Fibroblast of the conjunctiva (primary cell): ENCODE measurements at places on chromosomes 6 and 20.

- DNase-seq: no peak
Measured at GRCh38 chr20:48676795-48677460, 150.9 kb downstream of the PREX1 start.

- no peak for DNase-seq
Measured at GRCh38 chr6:149045404-149045803, 272.1 kb upstream of the TAB2 start.

GRCh38 chr6:138690975-138691594 is 82.5 kb upstream of the CCDC28A start:
- no peak for DNase-seq

- no peak for DNase-seq
Measured at GRCh38 chr6:88574651-88575050, 388.8 kb downstream of the RNGTT start.

DNA sequence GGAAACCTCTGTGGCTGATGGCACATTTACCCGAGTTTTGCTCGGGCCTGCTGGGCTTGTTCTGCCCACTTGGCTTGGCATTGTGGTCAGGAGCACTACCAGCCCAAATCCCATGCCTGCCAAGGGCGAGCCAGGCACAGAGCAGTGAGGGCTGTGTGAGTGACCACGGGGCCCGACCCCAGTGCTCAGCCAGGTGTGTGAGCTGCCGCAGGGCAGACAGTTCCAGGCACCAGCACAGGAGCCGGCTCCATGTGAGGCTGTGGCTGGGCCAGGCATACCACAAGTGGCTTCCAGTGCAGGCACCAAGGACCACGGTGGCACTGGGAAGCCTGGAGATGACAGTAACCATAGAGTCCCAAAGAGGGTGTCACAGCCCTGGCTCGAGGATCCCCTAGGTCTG is 1225.5 kb upstream of the GJE1 start:
- no peak for DNase-seq
